ENCODE measurements at places on chromosomes 3 and 15. TPM values are rescaled to one million over a fixed set of nuclear protein-coding genes. Genes with fewer than 3 reads are reported as not detected.

SLC6A1 gene
- total RNA-seq, result 7.5 TPM

DNA sequence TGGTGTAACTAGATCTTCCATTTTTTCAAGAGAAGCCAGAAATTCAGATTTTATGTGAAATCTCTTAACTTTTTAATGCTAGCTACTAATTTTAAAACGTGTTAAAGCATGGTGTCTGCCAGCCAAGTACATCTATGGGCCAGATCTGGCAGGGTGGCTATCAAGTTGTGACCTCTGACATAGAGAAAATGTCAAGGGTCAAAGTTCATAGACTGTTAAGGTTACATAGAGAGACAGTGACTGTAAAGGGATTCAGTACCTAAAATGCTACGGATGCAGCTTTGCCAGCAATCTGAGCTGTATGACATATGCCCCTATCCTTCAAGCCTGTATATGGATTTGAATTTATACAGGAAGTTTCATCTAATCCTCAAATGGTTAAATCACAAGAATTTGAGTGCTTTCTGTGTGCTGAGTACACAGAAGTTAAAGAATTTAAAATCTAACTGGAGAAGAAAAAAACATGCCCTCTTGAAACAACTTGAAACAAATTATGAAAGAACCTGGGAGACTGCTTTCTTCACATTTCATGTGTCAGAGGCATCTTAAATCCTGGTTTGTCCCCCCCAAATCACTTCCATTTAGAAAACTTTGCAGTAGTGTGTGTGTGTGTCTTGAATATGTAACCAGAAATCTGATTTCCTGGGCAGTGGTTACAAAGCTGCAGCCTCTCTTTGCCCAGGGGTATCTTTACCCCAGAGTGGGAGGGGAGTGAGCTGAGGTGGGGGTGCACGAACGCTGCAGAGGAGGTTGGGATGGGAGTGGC, 895 bp upstream of the ARHGAP31 start:
- no peak for DNase-seq

TMEM212 gene
- total RNA-seq, result not detected

- no peak for DNase-seq
These were observed 26.9 kb upstream of the NR2F2 start for GRCh38 chr15:96303503-96304056.

- DNase-seq, result no peak
These were observed 8.7 kb upstream of the PSMD2 start for GRCh38 chr3:184290331-184290730.

GRCh38 chr3:126476166-126477060, 722 bp upstream of the ZXDC start:
- DNase-seq, result peak; percentile 39

GRCh38 chr3:188754267-188754666, 417.5 kb upstream of the TPRG1 start:
- no peak for DNase-seq

GRCh38 chr3:182735672-182736071, 57.6 kb upstream of the ATP11B start:
- DNase-seq, result no peak

CNTN6 gene
- total RNA-seq, result not detected

DNA sequence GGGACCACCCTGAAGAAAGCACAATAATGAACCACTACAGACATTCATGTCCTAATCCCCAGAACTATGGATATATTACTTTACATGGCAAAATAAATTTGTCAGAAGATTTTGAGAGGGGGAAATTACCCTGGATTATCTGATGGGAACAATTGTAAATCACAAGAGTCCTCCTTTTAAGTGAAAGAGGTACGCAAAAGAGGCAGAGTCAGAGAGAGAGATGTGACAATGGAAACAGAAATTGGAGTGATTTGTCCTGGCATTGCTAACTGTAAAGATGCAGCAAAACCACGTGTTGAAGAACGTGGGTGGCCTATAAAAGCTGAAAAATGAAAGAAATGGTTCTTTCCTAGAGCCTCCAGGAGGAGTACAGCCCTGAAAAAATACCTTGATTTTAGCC, 1121.4 kb upstream of the ALCAM start:
- DNase-seq, result no peak

- no peak for DNase-seq
These were observed 18.1 kb downstream of the DNAJB11 start for GRCh38 chr3:186588632-186589031.

DNA sequence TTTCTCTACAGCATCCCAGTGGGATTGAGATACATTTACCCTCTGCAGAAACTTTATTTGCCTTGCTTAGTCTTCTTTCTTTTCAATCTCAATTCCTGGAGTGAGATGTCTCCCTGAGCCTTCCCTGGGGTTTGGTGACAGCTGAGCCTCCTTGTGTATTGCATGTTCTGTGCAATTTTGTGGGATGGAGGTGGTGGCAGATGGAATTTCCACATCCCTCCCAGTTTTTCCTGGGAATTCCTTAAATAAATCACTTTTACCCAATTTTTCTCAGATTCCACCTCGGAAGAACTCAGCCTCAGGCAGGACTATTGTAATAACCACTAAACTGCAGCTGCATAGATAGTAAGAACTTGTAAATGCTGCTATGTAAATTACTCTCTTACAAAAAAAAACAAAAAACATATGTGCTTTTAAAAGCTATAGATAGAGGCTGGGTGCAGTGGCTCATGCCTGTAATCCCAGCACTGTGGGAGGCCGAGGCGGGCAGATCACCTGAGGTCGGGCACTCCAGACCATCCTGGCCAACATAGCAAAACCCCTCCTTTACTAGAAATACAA, 88.5 kb upstream of the ABHD17C start:
- DNase-seq, result no peak

DNA sequence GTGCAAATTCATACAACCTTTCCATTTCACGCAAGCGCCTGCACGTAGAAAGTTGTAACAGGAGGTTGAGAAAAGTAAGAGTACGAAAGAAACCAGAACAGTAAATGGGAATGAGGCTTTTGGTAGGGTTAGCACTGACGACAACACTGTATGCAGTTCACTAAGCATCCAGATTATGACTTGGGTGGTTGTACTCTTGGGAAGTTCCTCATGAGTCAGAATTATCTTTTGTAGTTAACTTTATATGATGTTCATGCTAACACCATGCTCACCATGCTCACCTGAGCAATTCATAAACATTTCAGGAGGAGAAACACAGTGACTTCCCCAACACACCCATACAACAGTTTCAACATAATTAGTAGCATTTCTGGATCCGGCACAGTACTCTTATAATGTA, 3.0 kb upstream of the LPP start:
- no peak for DNase-seq

NR2E3 gene
- total RNA-seq, result not detected

GRCh38 chr3:78873641-78874040, 894.2 kb downstream of the ROBO1 start:
- DNase-seq, result no peak

- DNase-seq, result no peak
These were observed 5.8 kb downstream of the ITIH1 start for GRCh38 chr3:52783211-52783555.

DNA sequence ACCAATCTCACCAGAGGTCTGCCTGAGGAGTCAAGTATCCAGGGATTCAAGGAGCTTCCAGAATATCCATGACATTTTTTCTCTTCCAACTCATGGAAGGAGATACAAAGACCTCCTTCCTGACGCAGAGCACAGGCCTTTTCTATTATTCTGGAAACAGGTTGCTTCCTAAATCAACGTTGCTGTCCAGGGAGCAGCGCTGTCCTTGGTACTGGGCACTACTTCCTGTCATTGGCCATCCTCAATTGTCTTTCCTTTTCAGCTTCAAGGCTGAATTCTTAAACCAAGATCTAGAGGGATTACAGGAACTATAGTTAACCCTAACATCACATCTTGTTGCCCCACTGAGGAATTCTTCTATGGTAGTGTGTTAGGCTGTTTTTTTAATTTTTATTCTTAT, 50.4 kb upstream of the TBC1D21 start:
- peak; percentile 69 for DNase-seq

AGBL1 gene
- 0.03 TPM for total RNA-seq
